ENCODE measurements at places on chromosomes 4 and X. TPM values are rescaled to one million over a fixed set of nuclear protein-coding genes. Genes with fewer than 3 reads are reported as not detected.

FGF13 gene
- under 0.01 TPM for total RNA-seq

DDX60 gene
- total RNA-seq, result 5.1 TPM

RIBC1 gene
- total RNA-seq, result 0.73 TPM

PLRG1 gene
- total RNA-seq, result 69.0 TPM

ERAS gene
- total RNA-seq, result 0.37 TPM

PCYT1B gene
- total RNA-seq, result under 0.01 TPM

BANK1 gene
- under 0.01 TPM for total RNA-seq

RNF128 gene
- under 0.01 TPM for total RNA-seq

SLC34A2 gene
- not detected for total RNA-seq

FAM50A gene
- total RNA-seq, result 34.9 TPM

All from subcutaneous preadipocyte (primary cell).